ENCODE measurements at places on chromosomes 3 and 15.

DNA sequence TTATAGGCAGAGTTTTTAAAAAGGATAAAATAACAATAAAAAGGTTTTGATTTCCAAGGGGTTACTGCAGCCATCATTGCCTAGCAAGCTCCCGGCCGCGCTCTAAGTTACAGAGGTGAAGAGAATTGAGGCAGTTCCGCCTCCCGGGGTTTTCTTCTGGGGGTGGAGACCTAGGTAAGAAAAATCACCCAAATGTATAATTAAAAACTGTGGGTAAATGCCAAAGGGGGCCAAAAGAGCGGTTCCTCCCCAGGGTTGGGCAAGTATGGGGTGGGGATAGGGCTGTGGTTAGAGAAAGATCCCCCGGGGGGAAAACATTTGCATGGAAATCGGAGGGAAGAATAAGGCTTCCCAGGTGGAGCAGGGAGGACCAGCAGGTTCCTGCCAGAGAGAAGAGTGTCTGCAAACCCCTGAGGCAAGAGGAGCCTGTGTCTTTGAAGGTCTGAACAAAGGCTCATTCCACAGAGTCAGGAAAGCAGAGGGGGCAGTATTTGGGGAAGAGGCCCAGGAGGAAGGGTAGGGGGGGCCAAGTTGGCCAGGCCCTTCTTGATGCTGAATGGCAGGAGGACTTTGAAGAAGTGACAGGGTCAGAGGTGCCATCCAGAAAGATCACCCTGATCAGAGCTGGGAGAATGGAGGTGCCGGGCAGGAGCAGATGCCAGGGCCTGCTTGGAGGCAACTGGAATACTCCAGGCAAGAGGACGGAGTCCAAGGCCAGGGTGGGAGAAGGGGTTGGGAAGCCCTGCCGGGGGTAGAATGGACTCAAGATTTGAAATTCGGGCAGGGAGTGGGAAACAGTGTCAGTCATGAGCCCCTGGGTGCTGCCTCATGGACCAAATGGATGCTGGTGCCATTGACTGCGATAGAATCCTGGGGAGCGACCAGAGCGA, 152.9 kb upstream of the RGMA start:
- no peak for DNase-seq

GRCh38 chr3:63624941-63625560, 27.4 kb upstream of the SNTN start:
- DNase-seq: no peak

DNA sequence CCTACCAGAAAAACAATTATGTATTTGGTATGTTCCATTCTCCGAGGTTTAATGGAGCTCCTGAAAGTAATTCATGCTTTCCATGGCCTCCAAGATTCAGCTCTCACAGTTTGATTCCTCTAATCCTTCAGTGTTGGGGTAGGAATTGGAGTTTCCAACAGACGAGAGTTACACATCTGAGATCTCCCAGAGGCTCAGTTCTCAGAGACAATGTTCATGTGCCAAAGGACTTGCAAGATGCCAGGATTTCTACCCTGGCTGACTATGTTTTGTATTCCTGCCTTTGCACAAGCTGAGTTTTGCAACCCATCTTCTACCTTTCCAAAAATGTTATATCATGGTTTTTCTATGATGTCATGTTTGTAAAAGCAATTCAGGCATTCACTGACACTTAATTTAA, 322.9 kb downstream of the ERC2 start:
- no peak for DNase-seq

DNA sequence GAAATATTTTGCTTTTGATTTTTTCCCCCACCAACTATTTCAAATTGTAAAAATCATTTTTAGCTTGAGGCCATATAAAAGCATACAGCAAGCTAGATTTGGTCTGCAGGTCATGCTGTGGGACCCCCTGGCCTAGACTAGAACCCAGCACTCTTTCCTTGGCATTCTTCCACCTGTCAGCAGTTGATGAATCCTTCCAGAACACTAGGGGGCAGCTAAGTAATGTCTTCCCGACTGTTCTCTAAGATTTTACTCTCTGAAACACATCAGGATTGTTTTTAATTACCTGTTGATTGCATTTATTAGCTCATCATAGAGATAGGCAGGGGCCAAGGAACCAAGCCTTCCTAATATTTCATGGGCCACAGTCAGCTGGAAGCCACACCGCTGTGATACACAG, 174.5 kb downstream of the CACNA1D start:
- DNase-seq: no peak

DNA sequence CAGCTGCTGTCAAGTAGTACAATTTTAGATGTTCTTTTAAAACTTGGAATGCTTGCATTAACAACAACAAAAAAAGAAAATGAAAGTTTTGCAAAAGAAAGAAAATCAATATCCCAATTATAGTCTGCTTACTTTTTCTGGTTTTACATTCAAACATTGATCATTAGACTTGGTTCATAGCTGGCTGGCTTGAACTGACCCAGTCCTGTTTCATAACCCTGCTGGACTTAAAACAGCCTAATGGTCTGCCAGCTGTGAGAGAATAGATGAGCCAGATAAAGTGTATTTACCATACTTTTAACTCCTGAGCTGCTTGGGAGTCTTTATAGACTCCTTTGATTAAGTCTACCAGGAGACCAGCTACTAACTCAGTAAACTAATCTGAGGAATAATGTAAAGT, 59.2 kb downstream of the PIAS1 start:
- no peak for DNase-seq

GRCh38 chr15:82158811-82159210, 103.7 kb downstream of the EFL1 start:
- DNase-seq: no peak

DNA sequence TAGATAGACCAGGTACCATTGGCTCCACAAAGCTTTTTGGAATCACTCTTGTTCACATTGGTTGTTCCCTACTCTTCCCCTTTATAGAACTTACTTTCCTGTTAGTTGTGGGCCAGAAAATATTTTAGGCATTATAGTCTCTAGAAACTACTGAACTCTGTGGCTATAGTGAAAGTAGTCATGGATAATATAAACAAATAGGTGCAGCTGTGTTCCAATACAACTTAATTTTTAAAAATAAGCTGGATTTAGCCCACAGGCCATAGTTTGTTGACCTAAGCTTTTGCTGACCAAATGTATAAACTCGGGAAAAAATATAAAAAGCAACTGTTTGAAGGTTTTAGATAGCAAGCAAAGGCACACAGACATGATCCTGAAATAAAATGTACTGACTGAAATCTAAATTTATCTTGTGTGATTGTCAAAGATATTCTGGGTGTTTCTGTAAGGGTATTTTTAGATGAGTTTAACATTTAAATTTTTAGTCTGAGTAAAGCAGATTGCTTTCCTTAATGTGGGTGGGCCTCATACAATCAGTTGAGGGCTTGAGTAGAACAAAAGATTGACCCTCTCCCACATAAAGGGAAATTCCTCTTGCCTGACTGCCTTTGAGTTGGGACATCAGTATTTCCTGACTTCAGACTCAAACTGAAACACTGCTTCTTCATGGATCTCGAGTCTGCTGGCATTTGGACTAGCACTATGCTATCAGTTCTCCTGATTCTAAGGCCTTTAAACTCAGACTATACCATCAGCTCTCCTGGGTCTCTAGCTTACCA, 13.2 kb downstream of the IQCB1 start:
- no peak for DNase-seq

DNA sequence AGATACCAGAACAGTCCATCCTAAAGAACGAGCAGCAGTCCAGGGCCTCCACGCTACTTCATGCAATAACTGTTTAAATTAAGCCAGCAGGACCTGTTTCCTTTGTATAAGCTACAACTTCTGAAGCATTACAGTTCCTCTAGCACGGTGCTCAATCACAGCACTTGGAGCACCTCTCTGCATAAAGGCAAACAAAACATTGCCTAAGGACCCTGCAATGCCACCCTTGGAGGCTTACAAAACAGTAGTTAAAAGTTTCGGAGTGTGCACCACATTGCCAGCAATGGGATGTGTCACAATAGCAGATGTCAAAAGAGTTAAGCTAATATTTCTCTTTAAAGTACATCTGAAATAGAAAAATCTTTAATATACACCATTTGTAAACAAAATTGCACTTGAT, 2.6 kb upstream of the VPS39 start:
- DNase-seq: no peak

GRCh38 chr15:31017311-31017710, 25.9 kb upstream of the MTMR10 start:
- DNase-seq: no peak

GRCh38 chr15:56484287-56484686, 19.4 kb upstream of the MNS1 start:
- DNase-seq: no peak

GRCh38 chr15:58261368-58261767, 123.2 kb downstream of the AQP9 start:
- DNase-seq: no peak

GRCh38 chr3:156483961-156484787, 70.7 kb downstream of the SSR3 start:
- no peak for DNase-seq

DNA sequence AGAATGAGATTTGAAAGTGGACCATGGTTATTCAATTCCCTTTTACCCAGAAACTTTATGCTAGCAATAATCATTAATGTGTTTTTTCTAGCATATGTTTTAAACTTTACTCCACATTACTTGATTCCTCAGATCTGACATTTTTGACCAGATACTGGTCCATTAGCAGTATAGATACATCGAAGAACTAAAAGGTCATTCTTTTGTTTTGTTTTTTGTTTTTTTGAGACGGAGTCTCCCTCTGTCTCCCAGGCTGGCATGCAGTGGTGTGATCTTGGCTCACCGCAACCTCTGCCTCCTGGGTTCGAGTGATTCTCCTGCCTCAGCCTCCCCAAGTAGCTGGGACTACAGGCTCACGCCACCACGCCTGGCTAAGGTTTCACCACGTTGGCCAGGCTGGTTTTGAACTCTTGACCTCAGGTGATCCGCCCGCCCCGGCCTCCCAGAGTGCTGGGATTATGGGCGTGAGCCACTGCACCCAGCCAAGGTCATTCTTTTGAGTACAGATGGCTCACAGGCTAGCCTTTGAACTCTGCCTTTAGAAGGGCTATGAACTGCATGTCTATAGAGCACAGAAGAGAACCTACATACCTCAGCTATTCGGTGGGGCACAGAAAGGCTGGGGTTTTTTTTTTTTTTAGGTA, 28.6 kb downstream of the CHP1 start:
- no peak for DNase-seq

GRCh38 chr3:140146668-140147067, 211.7 kb downstream of the CLSTN2 start:
- DNase-seq: no peak

GRCh38 chr15:75713338-75713895, 769 bp upstream of the CSPG4 start:
- no peak for DNase-seq

DNA sequence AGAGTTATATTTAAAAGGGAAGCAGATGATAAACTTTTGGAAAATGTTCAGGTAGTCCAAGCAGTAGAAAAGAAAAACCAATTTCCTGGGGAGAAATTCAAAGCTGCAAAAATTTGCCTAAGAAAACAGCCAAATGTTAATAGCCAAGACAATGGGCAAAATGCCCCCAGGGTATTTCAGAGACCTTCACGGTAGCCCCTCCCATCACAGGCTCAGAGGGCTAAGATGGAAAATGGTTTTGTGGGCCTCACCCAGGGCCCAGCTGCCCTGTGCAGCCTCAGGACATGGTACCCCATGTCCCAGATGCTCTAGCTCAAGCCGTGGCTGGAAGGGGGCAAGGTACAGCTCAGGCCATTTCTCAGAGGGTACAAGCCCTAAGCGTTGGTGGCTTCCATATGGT, 391.0 kb downstream of the ZIC4 start:
- no peak for DNase-seq

DNA sequence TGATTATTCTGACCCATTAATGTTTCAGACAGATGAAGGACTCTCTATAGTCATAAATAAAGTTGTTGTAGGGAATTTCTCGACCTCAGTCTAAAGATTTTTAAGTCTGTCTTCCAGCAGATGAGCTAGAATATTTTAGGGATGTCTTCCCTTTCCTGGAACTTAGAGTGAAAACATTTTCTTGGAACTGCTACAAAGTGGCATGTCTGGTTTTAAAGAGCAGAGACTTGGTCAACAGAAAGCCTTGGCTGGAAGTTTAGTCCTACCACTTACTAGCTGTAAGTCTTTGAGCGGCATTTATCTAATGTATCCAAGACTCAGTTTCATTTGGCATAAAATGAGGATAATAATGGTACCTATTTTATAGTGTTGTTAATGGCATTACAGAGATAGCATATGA, 120.0 kb upstream of the TGFBR2 start:
- no peak for DNase-seq

GRCh38 chr15:31470756-31471155, 144.1 kb downstream of the KLF13 start:
- no peak for DNase-seq

DNA sequence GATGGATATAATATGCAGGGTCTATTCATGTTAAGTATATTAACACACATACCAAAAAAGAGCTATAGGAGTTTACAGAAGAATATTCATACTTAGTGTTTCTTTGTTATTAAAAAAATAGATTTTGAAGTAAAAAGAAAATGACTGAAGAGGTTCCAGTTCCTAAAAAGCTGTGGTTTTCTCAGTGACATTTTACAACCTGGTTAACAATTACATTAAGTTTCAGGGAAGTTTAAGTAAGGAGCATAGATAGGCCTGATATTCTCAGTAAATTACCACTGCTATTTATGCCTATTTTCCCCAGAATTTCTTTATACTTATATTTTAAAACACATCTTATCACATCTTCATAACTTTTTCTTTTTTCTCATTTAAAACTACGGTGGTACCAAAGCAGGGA, 43.6 kb upstream of the SPTSSB start:
- no peak for DNase-seq

DNA sequence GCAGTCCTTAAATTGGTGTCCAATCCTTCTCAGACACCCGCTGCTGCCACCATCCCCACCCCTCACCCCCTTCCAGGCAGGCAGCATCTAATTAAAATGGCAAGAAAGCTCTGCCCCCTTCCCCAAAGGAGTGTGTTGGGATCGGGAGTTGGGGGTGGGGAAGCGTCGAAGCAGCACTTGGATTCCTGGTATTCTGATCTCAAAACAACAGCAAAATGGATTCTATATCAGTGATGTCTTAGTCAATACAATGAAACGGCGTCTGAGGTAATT, 1.4 kb downstream of the TNIK start:
- DNase-seq: no peak

DNA sequence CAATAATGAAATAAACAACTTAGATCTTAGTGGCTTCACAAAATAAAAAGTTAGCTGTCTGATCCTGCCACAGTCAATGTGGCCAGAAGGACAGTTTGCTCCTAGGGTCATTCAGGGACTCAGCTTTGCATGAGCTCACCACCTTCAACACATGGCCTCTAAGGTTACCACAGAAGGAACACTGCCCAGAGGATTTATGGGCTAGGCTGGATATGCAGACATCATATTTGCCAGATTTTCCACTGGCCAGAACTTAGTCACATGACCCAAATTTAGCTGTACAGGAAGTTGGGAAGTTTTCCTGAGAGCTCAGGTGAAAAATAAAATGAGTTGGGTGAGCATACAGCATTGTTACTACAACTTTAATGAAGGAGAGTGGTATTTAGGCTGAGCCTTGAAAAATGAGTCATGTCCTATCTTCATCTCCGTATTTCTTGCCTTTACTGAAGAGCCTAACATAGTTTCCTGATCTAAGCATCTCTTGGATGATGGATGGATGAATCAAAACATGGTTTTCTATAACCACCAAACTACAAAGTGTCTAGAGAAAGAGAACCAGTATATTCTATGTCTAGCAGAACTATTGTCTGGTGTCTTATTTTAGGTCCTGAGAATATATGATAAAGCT, 54.9 kb upstream of the TMEM108 start:
- DNase-seq: no peak
